Left lung (tissue), 14 donors: ENCODE measurements at places on chromosomes 4 and X.

DNA sequence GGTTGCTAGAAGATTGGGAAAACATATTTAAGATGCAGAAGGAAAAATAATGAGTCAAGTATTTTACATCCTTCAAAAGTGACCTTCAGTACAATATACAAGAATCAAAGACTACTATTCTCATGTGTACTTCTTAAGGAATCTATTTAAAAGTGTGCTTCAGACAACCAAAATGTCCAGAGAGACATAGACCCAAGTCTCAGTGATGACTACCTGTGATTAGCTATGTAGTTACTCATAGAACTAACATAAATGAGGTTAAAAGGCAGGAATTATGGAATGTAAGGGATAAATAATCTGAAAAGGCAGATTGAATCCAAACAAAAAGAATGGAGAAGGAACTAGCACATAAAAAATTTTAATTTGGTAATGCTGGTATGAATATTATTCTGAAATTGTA lies 634.7 kb upstream of the FAM241A start:
- no peak for DNase-seq
- H3K4me1 ChIP-seq = no peaks in the 10 kb centered on the region
- H3K4me3 ChIP-seq = no peak overlapping the region

DNA sequence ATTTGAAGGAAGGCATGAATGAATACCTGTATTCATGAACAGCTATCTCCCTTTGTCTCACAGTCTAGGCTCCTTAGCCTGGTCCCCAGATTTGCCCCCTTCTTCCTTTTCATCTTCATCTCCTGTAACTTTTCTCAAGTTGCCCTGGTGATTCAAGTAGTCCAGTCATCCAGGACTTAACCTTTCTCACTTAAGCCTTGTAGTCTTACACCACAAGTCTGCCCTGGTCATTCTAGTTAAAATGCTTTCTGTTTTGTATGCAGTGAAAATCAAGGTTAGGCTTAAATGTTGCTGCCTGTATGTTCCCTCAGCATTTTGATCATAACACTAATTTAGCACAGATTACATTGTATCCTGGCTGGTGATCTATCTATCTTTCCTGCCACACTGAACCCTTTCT lies 58.5 kb upstream of the SLC7A11 start:
- no peaks in the 10 kb centered on the region for H3K36me3 ChIP-seq
- H3K4me1 ChIP-seq = no peaks in the 10 kb centered on the region
- no peak overlapping the region for H3K27ac ChIP-seq
- no peak overlapping the region for H3K4me3 ChIP-seq
- no peak for DNase-seq

- H3K27ac ChIP-seq = no peak overlapping the region
- H3K36me3 ChIP-seq = no peaks in the 10 kb centered on the region
- no peak for DNase-seq
- H3K27me3 ChIP-seq = no peaks in the 10 kb centered on the region
- peaks cover 4% of the 10 kb centered on the region for H3K4me1 ChIP-seq
Observed at GRCh38 chr4:41661442-41662076, 87.0 kb downstream of the PHOX2B start.

DNA sequence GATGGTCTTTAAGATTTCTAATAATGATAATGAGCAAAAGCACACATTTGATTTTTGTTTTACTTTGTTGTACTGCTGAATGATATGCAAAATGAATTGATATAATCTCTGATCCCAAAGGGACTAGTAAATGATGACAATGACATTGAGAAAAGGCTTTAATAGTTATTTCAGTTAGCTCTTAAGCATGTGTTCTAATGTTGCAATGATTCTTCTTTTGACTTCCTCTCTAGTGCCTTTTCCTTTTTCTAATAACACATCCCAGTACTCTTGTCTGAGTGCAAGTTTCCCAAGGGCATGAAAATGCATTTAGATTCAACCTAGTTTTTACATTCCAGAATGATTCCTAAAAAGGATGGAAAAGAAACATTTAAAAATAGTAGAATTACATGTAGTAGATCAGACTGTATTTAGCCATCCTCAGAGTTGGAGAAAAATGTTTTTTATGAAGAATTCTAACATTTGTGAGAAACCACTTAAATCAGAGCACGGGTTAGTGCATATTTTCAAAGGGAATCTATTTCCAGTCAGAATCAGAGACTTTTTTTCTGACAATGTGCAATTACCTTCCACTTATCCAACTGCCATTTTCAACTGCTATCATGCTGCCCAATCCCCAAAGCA lies 508.8 kb downstream of the C4orf33 start:
- H3K4me1 ChIP-seq = no peaks in the 10 kb centered on the region
- no peaks in the 10 kb centered on the region for H3K27me3 ChIP-seq
- H3K27ac ChIP-seq = no peak overlapping the region

GRCh38 chrX:153214934-153215333 lies 35.9 kb downstream of the MAGEA1 start:
- H3K27me3 ChIP-seq = no peaks in the 10 kb centered on the region
- H3K4me1 ChIP-seq = no peaks in the 10 kb centered on the region
- H3K27ac ChIP-seq = no peak overlapping the region

DNA sequence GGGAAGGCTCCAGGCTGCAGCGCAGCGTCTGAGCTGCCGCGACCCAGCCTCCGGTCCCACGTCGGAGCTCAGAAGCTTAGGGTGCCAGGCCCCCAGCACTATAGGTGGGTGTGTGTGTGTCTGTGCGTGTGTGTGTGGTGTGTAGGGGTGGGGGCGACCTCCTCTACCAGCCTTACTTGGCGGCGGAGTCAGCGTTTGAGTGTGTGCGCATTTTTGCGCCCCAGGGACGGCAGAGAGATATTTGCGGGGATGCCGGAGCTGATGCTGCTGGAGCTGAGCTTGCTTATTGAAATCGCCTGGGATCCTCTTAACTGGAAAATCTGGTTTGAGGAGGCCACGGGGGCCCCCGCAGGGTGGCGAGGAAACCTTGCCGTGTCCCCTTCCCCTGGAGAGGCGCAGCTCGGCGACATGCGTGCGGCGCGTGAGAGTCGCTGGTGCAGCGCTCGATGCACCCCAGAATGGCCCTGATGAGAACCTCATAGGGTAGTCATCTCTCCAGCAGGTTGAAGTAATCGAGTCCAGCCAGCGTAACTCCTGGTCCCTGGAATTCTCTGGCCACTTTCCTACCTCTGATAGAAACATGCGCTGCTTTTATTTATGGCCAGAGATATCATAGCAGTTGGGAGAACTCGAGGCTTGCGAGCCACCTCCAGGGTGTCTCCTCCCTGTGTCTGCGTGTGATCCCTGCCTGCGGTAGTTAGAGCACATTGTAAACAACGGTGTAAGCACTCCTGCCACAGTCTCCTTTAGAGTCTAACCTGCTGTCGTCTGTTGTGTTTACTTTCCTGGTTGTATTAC lies 2.7 kb downstream of the ADGRL3 start:
- H3K36me3 ChIP-seq = no peaks in the 10 kb centered on the region
- H3K27me3 ChIP-seq = peaks cover 43% of the 10 kb centered on the region
- peak; percentile 43 for DNase-seq
- H3K4me1 ChIP-seq = peaks cover 4% of the 10 kb centered on the region

DNA sequence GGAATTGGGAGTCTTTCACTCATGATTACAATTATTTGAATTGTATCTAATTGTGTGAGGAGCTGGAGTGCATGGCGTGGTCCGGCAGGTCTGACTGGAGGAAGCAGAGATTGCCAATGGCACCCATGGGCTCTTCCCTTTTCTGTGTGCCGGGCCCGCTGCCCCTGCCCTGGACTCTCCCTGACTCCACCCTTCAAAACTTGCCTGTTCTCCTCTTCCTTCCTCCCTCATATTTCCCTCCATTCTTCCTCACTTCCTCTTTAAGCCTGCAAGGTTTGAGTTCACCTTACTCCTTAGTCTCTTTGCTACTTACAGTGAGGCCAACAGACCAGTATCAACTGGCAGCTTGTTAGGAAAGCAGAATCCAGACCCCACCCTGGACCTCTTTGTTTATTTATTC lies 6.5 kb upstream of the STBD1 start:
- peaks cover 5% of the 10 kb centered on the region for H3K4me1 ChIP-seq
- no peak for DNase-seq
- no peak overlapping the region for H3K27ac ChIP-seq
- H3K4me3 ChIP-seq = no peak overlapping the region

- peaks cover 27% of the 10 kb centered on the region for H3K4me1 ChIP-seq
- peak; percentile 32 for DNase-seq
- H3K36me3 ChIP-seq = no peaks in the 10 kb centered on the region
- H3K27me3 ChIP-seq = no peaks in the 10 kb centered on the region
- H3K4me3 ChIP-seq = no peak overlapping the region
Observed at GRCh38 chr4:1192493-1193205, 20.3 kb upstream of the SPON2 start.

- no peaks in the 10 kb centered on the region for H3K36me3 ChIP-seq
- H3K27ac ChIP-seq = no peak overlapping the region
- DNase-seq = no peak
- H3K27me3 ChIP-seq = no peaks in the 10 kb centered on the region
- H3K4me1 ChIP-seq = no peaks in the 10 kb centered on the region
Observed at GRCh38 chrX:155951237-155951789, 46.2 kb upstream of the IL9R start.

DNA sequence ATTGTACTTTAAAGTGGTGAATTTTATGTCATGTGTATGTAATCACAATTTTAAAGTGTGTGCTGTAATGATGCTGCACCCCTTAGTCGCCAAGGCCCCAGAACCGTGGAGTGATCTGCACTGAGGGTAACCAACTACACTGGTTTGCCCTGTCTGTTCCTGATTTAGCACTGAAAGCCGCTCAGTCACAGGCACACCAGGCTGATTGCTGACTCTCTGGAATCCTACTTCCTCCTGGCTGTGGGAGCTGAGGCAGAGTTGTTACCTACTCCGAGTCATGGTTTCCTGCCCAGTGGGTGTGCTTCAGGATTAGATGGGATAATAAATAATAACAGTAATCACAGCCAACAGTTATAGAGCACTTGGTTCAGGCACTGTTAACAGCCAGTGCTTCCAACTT lies 645.4 kb downstream of the BCOR start:
- no peak overlapping the region for H3K4me3 ChIP-seq
- no peak for DNase-seq
- no peaks in the 10 kb centered on the region for H3K36me3 ChIP-seq
- no peaks in the 10 kb centered on the region for H3K27me3 ChIP-seq
- no peaks in the 10 kb centered on the region for H3K4me1 ChIP-seq

- no peak overlapping the region for H3K27ac ChIP-seq
- DNase-seq = no peak
- peaks cover 19% of the 10 kb centered on the region for H3K4me1 ChIP-seq
- H3K27me3 ChIP-seq = no peaks in the 10 kb centered on the region
- H3K4me3 ChIP-seq = no peak overlapping the region
- no peaks in the 10 kb centered on the region for H3K36me3 ChIP-seq
Observed at GRCh38 chr4:41509451-41509866, 28.5 kb upstream of the LIMCH1 start.

- H3K27ac ChIP-seq = no peak overlapping the region
- H3K27me3 ChIP-seq = no peaks in the 10 kb centered on the region
- no peak for DNase-seq
- no peaks in the 10 kb centered on the region for H3K36me3 ChIP-seq
- no peak overlapping the region for H3K4me3 ChIP-seq
Observed at GRCh38 chrX:119429471-119429870, 30.3 kb downstream of the SLC25A43 start.

DNA sequence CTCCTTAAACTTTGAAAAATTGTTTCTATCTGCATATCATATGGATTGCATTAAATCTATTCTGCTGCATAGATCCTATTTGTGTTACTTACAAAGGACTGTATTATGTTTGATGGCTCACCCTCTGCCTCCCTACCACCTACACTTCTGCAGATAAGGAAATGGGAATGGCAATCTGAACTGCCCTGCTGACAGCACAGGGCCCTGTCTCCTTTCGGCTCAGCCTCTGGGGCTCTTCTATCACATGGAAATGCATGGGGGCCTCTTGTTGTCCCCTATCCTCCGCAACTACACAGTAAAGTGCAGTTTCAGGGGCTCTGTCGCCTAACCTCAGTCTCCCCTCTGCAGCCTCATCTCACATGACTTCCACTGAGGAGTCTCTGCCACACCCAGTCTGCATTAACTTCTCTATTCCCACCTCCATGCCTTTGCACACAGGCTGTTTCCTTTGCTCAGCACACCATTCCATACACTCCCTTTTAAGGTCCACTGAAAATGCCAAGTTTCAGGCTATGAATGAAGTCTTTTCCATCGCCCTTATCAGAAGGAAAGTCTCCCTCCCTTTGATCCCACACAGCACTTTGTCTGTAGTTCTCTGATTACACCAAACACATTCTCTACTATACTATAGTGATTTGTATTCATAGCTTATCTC lies 12.5 kb downstream of the RELL1 start:
- no peak for DNase-seq
- no peak overlapping the region for H3K4me3 ChIP-seq
- no peaks in the 10 kb centered on the region for H3K27me3 ChIP-seq
- H3K4me1 ChIP-seq = peaks cover 20% of the 10 kb centered on the region
- H3K27ac ChIP-seq = no peak overlapping the region

DNA sequence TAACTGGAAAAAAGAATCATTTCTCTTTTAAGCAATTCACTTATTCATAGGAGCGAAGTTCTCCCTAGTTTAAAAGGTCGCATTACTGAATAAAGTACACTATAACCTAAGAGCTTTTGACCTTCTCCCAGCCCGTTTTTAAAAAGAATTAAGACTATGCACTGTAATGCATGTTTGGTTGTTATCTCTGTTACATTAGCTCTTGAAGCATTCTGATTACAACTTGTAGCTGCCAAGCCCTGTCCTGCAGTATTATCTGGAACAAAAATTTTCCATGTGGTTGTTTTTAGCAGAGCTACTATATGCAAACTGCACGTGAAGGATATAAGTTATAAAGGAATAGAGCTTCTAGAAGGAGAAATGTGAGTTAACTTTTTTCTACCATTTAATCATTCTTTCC lies 8.1 kb downstream of the GAB1 start:
- no peaks in the 10 kb centered on the region for H3K36me3 ChIP-seq
- no peaks in the 10 kb centered on the region for H3K27me3 ChIP-seq
- H3K27ac ChIP-seq = no peak overlapping the region
- H3K4me3 ChIP-seq = no peak overlapping the region
- peaks cover 34% of the 10 kb centered on the region for H3K4me1 ChIP-seq

- H3K27me3 ChIP-seq = no peaks in the 10 kb centered on the region
- no peaks in the 10 kb centered on the region for H3K36me3 ChIP-seq
- no peak overlapping the region for H3K27ac ChIP-seq
- no peaks in the 10 kb centered on the region for H3K4me1 ChIP-seq
- H3K4me3 ChIP-seq = no peak overlapping the region
Observed at GRCh38 chr4:96652158-96652557, 812.3 kb downstream of the PDHA2 start.

GRCh38 chr4:7862561-7863192 lies 77.0 kb downstream of the AFAP1 start:
- H3K4me3 ChIP-seq = no peak overlapping the region
- no peak overlapping the region for H3K27ac ChIP-seq
- H3K36me3 ChIP-seq = peaks cover 6% of the 10 kb centered on the region
- DNase-seq = no peak
- no peaks in the 10 kb centered on the region for H3K27me3 ChIP-seq

DNA sequence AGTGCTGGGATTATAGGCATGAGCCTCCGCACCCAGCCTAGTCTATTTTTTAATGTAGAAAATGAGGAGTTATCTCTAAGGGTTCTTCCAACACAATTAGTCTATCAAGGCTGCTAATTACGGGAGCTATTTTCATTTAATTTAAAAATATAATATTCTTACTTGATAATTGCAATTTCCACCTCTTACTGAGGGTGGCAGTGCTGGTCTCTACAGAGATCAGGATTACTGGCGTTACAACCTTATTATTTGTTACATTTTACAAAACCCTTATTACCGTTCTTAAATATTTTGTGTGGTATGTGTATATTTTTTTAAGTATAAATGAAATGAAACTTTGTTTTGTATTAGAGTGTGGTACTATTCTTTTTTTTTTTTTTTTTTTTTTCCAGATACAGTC lies 17.6 kb upstream of the GK start:
- no peak for DNase-seq
- H3K4me1 ChIP-seq = no peaks in the 10 kb centered on the region
- H3K36me3 ChIP-seq = no peaks in the 10 kb centered on the region
- no peaks in the 10 kb centered on the region for H3K27me3 ChIP-seq
- H3K27ac ChIP-seq = no peak overlapping the region
- no peak overlapping the region for H3K4me3 ChIP-seq
